ENCODE measurements at places on chromosomes 16 and 17.

- no peak for DNase-seq
Observed at GRCh38 chr16:87240211-87241136, 76.7 kb downstream of the C16orf95 start.

DNA sequence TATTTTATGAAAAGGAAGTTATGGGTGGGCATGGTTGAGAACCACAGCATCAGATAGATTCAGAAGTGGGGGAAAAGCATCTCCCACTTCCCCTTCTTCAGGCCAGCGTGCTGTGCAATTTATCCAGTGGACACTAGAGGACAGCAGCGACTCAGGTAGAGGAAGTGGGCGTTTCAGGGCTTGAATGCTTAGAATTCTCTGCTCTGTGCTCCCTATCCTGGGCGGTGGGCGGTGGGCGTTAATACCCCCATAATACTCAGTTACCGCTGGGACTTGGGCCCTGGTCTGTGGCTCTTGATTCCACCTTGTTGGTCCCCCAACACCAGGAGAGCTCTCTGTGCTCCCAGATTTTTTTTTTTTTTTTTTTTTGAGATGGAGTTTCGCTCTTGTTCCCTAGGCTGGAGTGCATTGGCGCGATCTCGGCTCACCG is 3.7 kb upstream of the LYZL6 start:
- no peak for DNase-seq

GRCh38 chr16:4663465-4663776 is 29.9 kb upstream of the NUDT16L1 start:
- DNase-seq: no peak

DNA sequence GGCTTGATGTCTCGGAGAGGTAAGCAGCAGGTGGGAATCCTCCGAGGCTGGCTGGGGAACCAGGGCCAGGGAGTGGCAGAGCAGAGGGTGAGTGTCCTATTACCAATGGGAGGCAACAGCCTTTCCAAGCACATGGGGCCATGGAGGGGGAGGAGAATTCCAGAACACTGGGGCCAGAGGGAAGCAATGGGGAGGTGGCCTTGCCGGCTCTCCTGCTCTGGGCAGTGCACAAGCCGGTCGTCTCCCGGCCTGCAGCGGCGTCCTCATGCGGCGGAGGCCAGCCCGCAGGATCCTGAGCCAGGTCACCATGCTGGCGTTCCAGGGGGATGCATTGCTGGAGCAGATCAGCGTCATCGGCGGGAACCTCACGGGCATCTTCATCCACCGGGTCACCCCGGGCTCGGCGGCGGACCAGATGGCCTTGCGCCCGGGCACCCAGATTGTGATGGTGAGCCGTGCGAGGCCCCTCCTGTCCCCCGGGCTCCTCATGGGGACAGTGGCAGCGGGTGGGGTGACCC is 21.9 kb downstream of the SGSH start:
- DNase-seq: no peak

GRCh38 chr17:57504208-57504607 is 240.9 kb downstream of the CCDC182 start:
- no peak for DNase-seq

DNA sequence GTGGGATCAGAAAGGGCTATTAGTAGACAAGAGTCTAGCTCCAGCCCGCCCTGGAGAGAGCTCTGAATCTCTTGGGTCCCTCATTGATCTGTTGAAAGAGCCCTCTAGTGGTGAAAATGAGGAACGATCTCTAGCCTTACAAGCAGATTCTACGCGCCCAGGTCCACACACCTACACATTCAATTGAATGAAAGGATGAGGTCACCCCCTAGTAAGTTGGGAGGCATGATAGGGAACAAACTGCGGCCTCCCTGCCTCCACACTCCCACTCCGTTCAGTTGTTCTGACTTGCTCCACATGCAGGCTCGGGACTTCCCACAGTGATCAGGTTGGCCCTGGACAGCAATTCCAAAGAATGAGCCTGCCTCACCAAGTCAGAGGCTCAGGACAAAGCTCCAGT is 2.9 kb upstream of the CACNG3 start:
- DNase-seq: peak; percentile 3

All from stimulated activated CD4-positive, alpha-beta T cell treated with anti-CD3 and anti-CD28 coated beads, Interleukin-1b, Interleukin-23, amount 100 ng/mL, for 1 hour (primary cell).